ENCODE measurements at places on chromosomes 2 and 18.

GRCh38 chr2:200003444-200003843 lies 48.1 kb downstream of the MAIP1 start:
- no peak for DNase-seq

DNA sequence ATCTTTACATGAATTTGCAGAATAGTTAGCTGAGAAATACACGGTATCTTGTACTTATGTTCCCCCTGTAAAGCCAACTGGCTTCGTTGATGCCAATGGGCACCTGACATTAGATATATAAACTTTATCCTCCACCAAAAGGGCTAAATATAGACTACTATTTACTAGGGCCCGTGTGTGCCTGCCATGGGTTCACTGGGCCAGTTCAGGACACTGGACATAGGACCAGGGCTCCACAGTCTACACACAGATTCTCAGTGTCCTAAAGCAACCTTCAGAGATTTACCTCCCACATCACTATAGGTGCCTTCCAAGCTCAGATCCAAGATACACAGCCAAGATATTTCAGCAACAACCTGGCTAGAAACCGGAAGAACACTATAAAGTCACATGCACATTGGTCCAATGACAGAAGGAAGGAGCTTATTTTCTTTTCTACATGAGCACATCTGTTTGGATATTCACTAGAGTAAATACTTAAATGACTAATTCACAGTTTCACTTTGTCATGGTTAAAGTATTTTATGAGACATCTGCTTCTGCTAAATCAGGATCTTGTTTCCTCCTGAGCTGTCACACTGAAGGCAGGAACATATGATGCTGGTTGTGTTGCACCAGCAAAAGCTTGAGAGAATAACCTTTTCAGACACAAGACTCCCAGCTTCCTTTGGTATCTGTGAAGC lies 95.1 kb downstream of the MYO5B start:
- DNase-seq = no peak

DNA sequence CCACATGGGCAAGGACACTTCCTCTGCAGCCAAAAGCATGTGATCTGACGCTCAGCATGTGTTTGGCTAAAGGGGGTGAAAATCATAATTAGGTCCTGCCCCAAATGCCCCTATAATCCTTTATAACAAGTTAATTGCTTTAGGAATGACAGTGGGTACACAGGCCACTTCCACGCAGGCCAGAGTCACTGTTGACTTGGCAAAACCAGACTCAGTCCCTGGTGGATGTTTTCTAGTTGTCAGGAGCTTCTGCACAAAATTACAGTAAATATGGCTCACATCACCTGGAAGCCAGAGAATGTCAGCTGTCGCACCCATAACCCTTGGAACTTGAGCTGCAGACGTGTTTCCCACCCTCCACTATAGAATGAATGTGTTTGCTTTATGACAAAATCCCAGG lies 13.3 kb upstream of the PXDN start:
- DNase-seq = no peak

DNA sequence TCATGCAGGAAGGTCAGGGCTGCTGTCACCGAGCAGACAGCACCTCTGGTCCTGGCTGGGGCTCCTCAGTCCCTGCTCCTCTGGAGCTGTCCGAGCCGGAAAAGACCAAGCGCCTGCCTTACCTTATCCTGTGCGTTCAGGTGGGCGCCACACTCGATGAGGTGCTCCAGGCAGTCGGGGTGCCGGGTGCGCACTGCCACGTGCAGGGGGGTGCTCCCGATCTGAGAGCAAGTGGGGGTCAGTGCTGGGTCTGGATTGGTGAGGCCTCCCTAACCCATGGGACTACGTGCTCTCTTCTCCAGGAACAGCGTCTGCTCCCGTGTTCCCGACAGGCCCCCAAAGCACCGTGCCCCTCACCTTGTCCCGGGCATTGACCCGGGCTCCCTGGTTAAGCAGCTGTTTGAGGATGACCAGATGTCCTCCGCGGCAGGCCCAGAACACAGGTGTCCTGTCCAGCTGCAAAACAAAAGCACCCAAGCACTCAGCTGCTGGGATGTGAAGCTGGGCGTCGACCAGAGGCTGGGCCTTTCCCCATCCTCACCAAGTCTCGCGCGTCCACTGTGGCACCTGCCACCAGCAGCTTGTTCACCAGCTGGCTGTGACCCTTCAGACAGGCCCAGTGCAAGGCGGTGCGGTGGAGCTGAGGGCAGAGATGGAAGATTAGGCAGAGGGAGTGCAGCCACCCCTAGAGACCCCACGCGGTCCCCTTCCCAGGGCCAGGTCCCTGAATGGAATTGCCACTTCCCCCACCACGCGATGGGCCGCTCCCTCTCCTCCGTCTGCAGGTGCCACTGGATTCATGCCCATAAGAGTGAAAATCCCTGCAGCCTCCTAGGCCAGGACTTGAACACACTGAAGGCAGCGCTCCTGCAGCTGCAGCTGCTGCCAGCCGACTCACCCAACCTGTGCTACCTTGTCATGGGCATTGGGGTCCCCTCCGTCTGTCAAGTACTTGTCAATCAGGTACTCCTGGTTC lies 3.7 kb downstream of the ANKRD23 start:
- no peak for DNase-seq

DNA sequence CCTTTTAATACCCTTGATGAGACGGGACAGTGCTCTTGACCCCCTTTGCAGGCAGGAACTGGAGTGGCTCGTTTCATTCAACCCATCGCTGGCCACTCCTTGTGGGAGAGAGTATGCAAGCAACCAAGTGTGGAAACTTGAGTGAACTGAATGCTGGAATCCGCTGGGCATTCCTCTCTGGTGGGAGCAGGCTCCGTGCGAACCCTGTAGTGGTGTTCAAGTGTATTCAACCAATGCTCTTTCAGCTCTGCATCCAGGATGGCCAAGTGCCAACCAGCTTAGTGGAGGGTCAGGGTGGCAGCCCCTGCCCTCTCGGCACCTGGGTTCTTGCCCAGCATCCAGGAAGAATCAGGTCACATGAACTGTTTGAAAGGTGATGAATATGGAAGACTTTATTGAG lies 3.3 kb upstream of the ACADL start:
- no peak for DNase-seq

- no peak for DNase-seq
Observed at GRCh38 chr2:6769346-6769745, 96.4 kb downstream of the CMPK2 start.

GRCh38 chr18:59220784-59221765 lies 1.1 kb downstream of the GRP start:
- DNase-seq = no peak

GRCh38 chr2:72548081-72548764 lies 277.6 kb downstream of the EXOC6B start:
- no peak for DNase-seq

DNA sequence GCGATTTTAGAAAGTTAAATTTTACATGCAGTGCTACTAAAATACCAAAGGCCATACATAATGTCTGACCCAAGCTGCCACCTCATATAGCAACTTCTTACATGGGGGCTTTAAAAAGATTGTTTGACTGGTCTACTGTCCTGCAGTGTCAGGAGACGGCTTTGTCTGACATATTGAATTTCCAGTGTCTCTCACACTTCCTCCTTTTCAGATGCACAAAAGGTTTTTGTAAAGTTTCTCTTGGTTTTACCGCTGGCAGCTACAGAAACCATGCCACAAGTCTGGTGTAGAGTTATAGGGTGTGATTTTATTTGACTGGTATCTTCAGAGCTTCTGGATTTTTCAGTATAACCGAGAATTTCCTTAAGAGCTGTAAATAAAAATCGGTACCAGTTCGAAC lies 1.1 kb upstream of the ASAP2 start:
- no peak for DNase-seq

- no peak for DNase-seq
Observed at GRCh38 chr2:8636041-8636491, 45.8 kb upstream of the ID2 start.

GRCh38 chr18:23671564-23671963 lies 8.9 kb upstream of the ANKRD29 start:
- DNase-seq = no peak

DNA sequence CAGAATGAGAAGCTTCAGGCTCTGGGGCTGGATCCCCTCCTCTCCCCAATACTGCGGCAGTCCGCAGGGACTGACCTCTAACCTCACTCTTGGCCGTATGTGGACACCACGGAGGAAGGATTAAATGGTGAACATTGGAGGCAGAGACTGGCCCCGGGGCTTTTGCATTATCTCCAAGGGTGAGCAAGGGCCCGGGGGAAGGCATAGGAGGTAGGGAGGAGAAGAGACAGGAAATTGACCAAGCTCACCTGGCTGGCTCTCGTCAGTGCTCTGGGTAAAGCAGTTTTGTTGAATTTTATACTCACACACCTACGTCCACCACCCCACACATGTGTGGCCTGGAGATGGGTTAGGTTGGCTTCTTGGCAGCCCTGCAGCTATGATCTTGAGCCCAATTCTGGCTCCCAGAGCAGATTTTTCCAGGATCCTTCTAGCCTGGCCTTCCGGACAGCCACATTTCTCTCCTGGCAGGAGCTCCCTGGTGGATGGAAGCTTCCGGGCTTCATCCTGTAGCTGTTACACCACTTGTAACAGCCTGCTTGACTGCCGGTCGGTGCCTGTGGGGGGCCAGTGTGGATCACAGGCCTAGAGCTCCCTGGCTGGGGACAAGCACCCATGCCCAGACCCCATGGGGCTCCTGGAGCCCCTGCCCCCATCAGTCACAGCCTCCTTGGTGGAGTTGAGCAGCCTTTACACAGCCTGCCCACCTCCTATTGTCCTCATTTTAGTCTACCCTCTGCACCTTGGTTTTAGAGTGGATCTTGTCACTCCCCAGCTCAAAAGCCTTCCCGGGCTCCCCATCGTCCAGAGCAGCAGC lies 7.6 kb downstream of the ITM2C start:
- DNase-seq = no peak

DNA sequence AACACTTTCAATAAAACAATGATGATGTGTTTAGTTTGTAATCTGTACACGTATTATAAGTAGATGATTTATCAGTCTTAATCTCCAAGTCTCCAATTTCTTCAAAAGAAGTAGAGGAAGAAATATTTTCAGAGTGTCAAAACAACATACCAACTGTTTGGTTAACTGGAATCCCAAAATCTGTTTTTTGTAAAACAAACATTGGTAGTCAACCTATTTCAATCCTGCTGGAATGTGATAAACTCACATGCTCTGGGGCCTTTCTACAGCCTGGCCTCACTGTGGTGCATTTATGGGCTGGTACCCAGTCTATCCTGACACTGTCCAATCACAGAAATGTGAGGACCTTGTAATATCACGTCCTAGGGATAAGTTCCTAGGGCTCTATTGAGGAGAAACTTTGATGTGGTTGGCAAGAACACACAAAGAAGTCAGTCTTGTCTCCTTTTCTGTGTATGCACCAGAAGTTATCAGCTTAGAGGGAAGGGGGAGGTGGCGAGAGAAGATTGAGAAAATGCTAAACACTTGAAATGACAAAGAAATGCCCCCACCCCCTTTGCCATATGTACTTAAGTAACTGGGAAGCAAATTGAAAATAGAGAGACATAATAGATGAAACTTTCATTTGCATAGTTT lies 47.2 kb downstream of the PRKRA start:
- no peak for DNase-seq

- DNase-seq = no peak
Observed at GRCh38 chr2:143280097-143280757, 151.0 kb downstream of the ARHGAP15 start.

DNA sequence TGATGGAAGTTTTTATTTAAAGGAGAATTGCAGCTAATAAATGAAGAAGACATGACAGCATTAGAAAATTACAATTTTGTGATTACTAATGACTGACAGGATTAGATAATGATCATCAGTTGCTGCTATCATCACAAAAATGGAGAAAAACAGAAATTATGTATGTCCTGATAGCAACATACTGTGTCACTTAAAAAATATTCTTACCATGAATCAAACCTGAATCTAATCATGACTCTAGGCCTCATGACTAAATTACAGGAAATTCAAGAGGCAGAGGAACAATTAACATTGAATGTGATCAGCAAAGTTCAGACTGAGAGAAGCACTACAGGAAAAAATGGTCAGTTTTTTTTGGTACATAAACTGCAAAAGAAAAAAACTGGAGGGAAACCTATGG lies 147.8 kb downstream of the PMAIP1 start:
- DNase-seq = no peak

- no peak for DNase-seq
Observed at GRCh38 chr18:68727506-68727905, 12.6 kb upstream of the TMX3 start.

DNA sequence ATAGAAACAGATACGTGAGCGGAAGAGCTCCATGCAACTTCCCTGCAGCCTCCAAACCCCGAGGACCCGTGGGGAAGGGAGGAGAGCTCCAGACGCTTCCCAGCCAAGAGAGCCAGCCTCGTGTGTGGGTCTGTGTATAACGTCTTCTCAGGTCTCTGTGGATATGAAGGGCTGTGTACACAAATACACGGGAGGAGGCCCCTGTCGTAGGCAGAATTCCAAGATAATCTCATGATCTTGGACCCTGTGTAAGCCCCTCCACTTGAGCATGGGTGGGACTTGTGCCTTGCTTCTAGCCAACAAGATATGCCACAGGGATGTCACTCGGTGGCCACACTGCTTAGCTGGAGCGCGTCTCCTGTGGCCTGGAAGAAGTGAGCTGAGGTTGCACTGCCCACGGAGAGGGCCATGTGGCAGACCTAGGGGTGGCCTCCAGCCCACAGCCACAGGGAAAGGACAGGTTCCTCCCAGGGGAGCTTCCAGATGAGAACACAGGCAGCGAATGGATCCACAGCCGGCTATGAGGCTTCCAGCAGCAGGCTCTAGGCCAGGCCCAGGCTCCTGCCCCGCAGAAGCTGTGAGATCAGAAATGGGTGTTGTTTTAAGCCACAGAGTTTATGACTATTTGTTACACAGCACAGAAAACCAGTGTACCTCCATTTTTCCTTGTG lies 15.6 kb upstream of the KLF11 start:
- no peak for DNase-seq

GRCh38 chr2:143716522-143716921 lies 587.3 kb downstream of the ARHGAP15 start:
- DNase-seq = no peak

DNA sequence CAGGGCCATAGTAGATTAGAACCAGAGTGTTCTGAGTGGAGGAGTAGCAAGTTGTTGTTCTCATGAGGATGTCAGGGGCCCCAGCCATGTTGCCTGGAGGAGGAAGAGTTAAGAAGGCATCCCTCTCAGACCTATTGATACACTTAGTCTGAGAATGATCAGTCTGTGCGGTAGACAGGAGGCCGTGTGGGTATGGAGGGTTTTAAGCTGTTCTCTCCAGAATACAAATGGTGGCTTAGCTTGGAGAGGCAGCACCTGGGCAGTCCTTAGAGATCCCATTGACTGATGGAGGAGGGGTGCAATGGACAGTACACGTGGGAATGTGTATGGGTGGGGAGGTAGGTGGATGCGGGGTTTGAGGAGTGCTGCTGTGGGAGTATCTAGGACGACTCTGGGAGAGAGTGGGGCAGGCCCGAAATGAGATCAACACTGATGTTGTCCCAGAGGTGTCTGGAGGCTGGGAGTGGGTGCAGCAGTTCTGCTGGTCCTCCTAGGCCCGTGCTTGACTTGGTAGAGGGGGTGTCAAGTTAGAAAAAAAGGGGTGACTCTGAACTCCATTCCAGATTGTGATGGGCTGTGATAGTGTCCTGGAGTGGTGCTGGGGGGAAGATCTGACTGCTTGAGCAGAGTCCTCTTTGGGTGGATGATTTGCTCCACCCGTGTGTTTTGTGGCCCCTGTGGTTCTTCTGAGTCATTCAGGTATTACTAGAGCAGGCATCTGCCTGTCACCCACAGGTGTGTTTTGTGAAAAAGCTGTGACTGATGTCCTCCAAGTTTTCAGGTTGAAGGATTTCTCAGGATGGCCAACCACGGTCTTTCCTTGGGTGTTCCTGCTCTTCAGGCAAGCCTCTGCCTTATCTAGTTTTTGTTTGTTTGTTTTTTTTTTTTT lies 44.7 kb downstream of the C2orf42 start:
- no peak for DNase-seq

Data from stimulated activated CD4-positive, alpha-beta T cell treated with anti-CD3 and anti-CD28 coated beads, Interleukin-15, amount 100 ng/mL, for 1 hour (primary cell).